ENCODE measurements at places on chromosomes 5 and 9.

DNA sequence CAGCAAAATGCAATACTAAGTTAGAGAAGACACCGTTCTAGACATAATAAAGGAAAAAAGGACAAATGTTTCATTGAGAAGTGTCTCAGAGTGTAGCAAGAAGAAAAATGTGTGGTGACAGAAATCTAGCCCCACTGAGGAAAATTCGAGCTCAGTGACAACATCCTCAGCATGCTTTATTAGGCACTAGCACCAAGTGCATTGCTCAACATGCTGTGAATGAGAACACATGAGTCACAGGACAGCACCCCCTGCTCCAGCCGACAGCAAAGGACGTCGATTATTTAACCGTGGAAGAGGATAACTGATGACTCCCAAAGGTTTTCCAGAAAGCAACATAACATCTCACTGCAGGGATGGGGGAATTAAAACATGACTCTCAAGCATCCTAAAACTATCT, 182.7 kb downstream of the GNAQ start:
- DNase-seq, result no peak

- DNase-seq, result no peak
Observed at GRCh38 chr9:121528642-121529041, 29.0 kb upstream of the GGTA1 start.

DNA sequence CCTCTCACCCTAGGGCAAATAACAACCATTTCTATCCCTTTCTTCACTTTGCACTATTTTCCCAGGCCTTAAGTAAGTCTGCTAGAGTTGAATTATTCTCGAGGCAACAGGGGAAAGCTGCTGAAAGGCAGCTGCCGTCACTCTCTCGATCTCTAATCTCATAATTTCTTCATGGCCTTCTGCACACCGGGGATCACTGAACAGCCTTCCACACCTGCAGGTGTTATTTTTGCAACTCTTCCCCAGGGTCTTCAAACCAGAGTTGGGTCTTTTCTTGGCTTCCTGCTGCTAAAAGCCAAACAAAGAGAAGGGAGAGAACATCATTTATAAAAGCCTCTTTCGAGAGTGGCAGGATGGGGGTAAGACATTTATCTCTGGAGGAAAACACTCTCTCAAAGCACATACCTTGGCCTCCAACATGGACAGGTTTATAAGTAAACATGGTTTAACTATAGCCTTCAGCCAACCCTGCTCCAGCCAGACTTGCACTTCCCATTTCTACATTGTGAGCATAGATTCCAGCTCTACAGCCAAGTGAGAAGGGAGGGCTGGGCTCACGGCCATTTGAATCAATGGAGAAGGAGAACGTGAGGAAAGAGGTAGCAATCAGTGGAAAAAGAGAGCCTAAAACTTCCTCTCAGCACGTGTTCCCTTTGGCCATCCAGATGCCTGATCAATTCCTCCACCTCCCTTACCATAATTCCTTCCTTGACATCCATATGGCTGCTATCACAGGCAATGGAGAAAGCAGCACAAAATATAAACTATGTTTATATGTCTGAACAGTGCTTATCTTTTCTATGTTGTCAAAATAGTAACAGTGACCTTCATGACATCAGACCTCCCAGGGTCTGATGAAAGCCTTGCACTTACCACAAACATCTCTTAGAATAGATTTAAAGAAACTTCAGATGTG, 464.9 kb downstream of the TLE1 start:
- no peak for DNase-seq

DNA sequence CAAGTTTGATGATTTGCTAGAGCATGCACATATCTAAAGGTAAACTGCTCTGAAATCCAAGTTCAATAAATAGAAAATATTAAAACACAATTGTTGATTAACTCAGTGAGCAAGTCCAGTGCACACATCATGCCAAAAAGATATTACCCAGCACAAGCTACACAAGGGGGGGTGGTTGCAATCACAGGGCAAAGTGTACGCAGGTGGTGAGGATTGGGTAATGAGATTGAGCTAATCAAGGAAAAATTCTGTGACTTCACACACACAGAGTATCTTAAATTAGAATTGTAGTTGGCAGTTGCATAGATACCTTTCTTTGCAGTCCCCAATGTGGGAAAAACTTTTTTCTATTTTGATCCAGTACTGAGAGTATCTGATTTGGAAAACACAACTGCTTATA, 156.1 kb upstream of the NTRK2 start:
- DNase-seq, result no peak

DNA sequence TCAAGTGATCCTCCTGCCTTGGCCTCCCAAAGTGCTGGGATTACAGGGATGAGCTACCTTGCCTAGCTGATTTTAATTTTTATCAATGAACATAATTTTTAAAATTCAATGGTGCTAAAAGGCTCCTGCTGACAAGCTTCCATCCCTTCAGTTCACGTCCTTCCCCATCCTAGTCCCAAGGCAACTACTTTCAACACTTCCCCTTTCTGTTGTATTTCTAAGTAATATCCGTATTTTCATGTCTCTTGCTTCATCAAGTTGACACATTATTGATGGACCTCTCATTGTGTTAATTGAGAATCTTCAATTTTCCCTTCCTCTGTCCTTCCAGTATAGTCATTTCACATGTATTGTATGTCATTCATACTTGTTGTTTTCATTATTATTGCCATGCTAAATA, 93.8 kb upstream of the RASGRF2 start:
- no peak for DNase-seq

- DNase-seq, result no peak
Observed at GRCh38 chr5:21219966-21220365, 1232.0 kb upstream of the CDH18 start.

DNA sequence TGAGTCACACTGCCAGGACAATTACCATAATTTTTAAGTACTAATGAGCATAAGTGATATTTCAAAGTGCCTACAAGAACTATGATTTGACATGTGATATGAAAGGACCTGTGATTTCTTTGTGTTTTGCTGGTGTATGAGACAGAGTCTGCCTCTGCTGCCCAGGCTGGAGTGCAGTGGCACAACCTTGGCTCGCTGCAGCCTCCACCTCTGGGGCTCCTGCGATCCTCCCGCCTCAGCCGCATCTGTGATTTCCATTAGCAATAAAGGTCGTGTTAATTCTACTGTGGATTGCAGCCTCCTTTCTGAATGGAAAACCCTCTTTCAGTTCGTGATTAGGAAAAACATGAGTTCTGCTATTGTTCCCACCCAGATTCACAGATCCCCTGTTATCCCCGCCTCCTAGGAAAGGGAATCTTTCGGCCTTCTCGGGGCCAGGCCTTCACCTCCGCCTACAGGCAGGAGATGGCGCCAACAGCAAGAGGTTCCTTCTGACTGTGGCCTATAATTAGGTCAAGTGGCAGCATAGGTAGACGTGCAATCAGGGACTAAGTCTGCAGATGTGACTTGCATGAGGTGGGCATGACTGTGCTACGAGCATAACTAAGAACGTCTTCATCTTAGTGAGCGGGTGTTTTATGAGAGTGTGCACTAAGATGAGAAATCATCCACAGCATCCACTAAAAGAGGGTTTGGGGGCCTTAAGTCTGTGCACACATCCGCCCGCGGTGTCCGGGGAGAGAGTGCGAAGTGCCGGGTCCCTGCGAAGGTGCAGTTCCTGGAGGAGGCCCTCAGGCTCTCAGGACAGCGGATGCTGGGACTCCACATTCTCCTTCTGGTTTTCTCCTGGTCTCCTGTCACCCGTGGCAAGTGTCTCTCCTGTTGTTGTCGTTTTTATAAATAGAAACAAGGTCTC, 23.1 kb downstream of the TRIM7 start:
- no peak for DNase-seq

DNA sequence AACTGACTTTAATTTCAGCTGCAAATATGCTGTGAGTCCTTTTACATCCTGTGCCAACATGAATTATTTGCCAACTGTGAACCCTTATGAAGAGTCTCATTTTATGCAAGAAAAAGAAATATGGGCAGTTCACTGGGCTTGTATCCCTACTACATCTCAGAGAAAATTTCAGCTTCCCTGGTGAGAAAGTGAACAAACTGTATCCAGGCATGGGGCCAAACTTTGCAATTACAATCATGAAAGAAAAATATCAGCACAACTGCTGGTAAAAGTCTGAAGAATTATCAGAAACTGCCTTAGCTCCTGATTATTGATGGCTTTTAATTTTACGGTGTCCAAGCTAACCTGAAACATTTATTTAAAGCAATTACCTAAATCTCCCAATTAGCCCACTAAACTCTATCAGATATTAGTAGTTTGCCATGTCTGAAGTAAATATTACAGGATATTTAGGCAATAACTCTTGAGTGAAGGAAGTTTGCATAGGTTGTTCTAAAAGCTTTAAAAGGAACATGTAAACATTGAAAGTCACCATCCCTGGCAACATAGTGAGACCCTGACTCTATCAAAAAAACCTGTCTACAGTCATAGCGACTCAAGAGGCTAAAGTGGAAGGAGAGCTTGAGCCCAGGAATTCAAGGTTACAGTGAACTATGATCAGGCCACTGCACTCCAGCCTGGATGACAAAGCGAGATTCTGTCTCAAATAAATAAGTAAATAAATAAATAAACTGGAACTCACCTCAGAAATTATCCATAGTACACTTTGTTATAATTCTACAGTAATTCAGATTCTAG, 83.9 kb upstream of the HCN1 start:
- DNase-seq, result no peak

- DNase-seq, result no peak
Observed at GRCh38 chr5:83011985-83012384, 65.2 kb downstream of the TMEM167A start.

DNA sequence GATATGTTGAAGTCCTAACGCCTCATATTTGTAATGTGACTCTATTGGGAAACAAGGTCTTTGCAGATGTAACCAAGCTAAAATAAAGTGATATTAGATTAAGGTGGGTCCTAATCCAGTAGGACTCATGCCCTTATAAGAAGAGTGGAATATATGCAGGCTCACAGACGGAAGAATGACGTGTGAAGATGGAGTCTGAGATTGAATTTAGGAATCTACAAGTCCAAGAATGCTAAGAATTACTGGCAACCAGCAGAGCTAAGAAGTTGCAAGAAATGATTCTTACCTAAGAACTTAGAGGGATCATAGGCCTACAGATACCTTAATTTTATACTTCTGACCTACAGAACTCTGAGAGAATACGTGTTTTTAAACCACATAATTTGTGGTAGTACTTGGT, 350.0 kb upstream of the ST8SIA4 start:
- DNase-seq, result no peak

GRCh38 chr5:97488126-97488668, 305.1 kb upstream of the RIOK2 start:
- DNase-seq, result no peak

- no peak for DNase-seq
Observed at GRCh38 chr5:76470976-76471375, 67.9 kb downstream of the IQGAP2 start.

DNA sequence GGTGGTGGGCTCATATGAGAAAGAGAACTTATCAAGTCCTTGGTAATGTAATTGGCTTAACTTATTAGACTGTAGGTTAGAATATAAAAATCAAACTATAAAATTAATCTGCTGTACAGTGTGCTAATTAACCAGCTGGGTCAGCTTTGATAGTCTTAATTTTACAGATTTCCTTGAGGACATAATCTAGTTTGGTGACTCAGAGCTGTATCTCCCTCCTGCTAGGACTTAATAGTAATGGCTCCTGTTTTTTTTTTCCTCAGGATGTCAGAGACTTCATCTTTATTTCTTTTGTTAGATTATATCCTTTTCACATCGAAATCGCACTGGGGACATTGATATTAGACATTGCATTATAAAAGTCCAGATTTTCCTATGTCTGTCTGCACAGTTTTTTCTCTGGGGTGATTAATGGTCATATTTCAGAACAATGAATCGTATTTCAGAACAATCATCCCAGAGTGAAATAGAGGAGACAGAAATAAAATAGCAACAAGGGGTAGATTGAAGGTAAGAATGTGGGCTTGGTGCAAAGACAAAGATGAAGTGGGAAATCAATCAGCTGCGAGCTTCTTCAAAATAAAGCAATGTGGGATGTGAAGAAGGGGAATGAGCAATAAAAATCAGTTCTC, 346.4 kb upstream of the RIOK2 start:
- no peak for DNase-seq

GRCh38 chr9:12880406-12881015, 105.7 kb downstream of the LURAP1L start:
- DNase-seq, result no peak

DNA sequence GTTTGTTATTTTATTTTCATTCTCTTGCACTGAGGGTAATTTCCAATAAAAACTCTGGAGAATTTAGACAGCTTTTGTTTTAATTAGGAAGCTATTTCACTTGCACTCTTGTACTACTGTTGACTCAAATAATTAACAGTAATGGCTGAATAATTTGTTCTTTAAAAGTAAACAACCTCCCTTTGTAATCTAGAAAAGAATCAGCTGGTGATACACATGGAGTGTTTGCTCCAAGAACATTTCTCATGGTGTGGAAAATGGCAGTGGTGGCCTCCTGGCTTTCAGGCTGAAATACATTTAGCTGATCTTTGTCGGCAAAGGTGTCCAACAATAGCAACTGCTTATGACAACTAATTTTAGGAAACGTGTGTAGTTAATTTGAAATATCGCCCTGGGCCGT, 129.4 kb downstream of the C9orf152 start:
- no peak for DNase-seq

GRCh38 chr9:27714388-27714787, 141.1 kb upstream of the C9orf72 start:
- DNase-seq, result no peak

- no peak for DNase-seq
Observed at GRCh38 chr5:34915856-34916192, 313 bp downstream of the BRIX1 start.

GRCh38 chr5:154576429-154576806, 98.4 kb upstream of the HAND1 start:
- DNase-seq, result no peak

- no peak for DNase-seq
Observed at GRCh38 chr9:124000784-124001457, 10.6 kb upstream of the LHX2 start.

DNA sequence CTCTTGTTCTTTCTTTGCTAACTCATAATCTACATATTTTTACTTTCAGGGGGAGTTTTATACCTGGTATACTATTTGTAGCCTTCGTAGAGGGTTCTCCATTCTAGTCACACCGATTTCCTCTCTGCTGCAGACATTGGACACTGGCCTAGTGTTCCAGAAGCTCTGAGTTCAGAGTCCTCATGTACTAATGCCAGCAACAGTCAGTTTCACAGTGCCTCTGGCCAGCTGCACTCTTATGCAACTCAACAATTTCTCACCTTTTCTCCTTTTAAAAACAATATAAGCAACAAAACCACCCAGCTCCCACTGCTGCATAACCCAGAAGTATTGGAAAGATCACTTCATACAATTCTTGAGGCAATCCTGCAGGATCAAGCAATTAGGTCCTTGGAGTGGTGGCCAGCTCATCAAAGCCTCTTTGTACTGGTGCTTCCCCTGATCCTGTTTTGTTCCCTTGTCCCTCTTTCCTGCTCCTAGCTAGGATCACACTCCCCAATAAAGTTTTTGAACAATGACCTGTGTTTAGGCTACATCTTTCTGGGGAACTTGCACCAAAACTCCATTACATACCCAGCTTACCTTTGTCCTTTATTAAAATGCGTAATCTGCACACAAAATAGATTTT, 98.1 kb upstream of the TUT7 start:
- no peak for DNase-seq

DNA sequence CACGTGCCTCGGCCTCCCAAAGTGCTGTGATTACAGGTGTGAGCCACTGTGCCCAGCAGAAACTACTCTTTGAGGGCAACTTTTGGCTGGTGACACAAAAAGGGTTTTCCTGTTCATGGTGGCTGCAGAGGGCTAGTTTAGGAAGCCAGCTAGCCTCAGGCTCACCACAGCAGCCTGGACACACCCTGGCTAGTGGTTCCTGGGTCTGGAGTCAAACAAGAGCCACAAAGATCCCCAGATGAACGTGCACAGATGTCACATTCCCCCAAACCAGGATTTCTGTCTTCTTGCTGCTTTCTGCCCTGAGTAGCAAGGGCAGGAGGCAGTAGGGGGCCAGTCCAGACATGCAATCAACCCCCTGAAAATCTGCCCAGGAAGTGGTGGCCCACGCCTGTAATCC, 6.8 kb downstream of the HBEGF start:
- DNase-seq, result no peak
